ENCODE measurements at places on chromosomes 5 and 9. TPM values are rescaled to one million over a fixed set of nuclear protein-coding genes. Genes with fewer than 3 reads are reported as not detected.

The OR1J2 gene
- total RNA-seq: not detected

The PTGS1 gene
- 1.9 TPM for total RNA-seq

The ELAVL2 gene
- total RNA-seq: 0.33 TPM

The DRD1 gene
- 0.80 TPM for total RNA-seq

The RMRP gene
- 22,838 TPM for total RNA-seq

The LCN10 gene
- total RNA-seq: 1.2 TPM

The PCDHGA3 gene
- 0.19 TPM for total RNA-seq

The PCDHGA2 gene
- 0.19 TPM for total RNA-seq

The OR13C3 gene
- total RNA-seq: not detected

The FCN2 gene
- 0.52 TPM for total RNA-seq

The ECSCR gene
- 8.7 TPM for total RNA-seq

The NEUROG1 gene
- total RNA-seq: 0.14 TPM

The MTAP gene
- total RNA-seq: 20.8 TPM

The ADAMTS12 gene
- total RNA-seq: 1.6 TPM

The MYORG gene
- 0.52 TPM for total RNA-seq

The NOL6 gene
- 12.0 TPM for total RNA-seq

The EPB41L4A gene
- total RNA-seq: 4.8 TPM

The CA9 gene
- 1.0 TPM for total RNA-seq

The FXN gene
- total RNA-seq: 3.2 TPM

The PPP1R26 gene
- total RNA-seq: 3.3 TPM

The DDX4 gene
- total RNA-seq: 0.57 TPM

The SELENOP gene
- total RNA-seq: 115 TPM

The SCAI gene
- 23.5 TPM for total RNA-seq

The RNF208 gene
- total RNA-seq: 0.09 TPM

The LCN15 gene
- total RNA-seq: 0.05 TPM

The SLC36A2 gene
- not detected for total RNA-seq

The INVS gene
- 11.7 TPM for total RNA-seq

The PHYHD1 gene
- total RNA-seq: 9.7 TPM

The ISL1 gene
- total RNA-seq: 6.3 TPM

The FGF10 gene
- total RNA-seq: 0.99 TPM

The CARTPT gene
- total RNA-seq: 0.24 TPM

The ADGRV1 gene
- total RNA-seq: 2.2 TPM

The SOHLH1 gene
- total RNA-seq: not detected

The ANKRD31 gene
- total RNA-seq: 0.61 TPM

The ZNF883 gene
- 2.0 TPM for total RNA-seq

The JAKMIP2 gene
- 10.3 TPM for total RNA-seq

Measured in thymus (tissue), 14 donors.